CD4-positive, alpha-beta T cell treated with Interleukin-1 beta for 1 hour (primary cell): ENCODE measurements at places on chromosomes 2 and 18.

DNA sequence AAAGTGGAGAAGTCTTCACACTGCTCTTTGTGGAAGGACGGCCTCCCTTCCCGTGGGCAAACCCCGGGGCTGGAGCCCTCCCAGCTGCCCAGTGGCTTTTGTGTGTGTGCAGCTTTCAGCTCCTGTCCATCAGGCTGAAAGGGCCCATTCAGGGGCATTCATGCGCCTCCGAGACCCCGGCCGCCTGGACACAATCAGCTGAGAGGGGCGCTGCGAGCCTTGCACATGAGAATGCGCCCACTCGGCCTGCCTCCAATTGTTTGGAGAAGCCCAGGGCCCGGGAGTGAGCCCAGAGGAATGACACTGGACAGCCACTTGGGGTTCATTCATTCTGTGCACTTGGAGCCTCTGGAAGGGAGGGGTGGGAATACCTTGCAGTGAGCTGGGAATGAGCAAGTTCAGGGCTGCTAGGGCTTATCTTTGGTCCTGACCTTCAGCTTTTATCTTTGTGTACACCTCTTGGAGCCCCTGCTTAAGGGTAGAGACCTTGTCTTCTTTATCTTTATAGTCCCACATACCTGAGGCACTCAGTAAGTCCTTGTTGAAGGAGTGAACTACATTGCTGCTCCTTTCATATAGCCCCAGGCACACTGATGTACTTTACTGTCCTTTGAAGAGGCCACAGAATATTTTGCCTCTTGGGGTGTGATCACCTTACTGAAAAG, 56.5 kb downstream of the TCF7L1 start:
- DNase-seq = no peak

DNA sequence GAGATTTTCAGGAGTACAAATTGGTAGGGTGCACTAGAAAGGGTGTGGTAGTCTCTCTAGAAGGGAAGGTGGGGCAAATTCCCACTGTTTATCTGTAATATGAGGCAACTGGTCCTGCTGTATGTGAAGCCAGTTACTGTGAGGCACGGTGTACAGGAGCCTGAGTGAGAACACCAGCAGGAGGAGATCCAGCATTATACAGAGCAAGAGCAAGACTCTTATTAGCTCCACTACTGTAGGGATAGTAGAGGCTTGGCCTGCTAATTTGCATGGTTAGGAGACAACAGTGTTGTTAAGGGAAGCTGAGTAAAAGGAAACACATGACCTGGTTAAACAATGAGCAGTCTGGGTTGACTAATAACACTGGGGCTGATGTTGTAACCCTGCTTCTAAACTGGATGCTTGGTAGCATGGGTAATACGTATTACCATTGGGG, 76.3 kb upstream of the WDSUB1 start:
- no peak for DNase-seq

- no peak for DNase-seq
Measured at GRCh38 chr2:207182911-207183310, 17.2 kb upstream of the KLF7 start.

GRCh38 chr2:138185827-138186226, 221.6 kb downstream of the HNMT start:
- DNase-seq = no peak

- no peak for DNase-seq
Measured at GRCh38 chr2:21097331-21097730, 26.4 kb upstream of the TDRD15 start.

- DNase-seq = no peak
Measured at GRCh38 chr2:197201874-197202273, 108.7 kb downstream of the ANKRD44 start.

DNA sequence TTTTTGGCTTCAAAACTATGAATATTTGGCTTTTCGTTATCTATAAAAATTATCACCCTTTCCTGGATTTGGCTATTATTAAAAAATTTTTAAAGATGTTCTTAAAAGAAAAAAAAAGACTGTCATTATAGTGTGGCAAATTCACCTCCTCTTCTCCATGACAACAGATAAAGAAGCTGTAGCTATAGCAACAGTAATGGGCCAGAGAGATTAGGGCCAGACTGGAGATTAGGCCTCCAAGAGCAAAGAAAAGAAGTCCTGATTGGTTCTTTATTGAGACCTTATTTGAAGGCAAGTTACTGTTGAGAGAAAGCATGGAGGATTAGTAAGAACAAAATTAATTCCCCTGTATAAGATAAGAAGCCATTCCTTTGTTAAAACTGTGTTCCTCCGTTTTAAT, 812.5 kb downstream of the DCC start:
- DNase-seq = no peak
